Activated CD8-positive, alpha-beta memory T cell treated with anti-CD3 and anti-CD28 coated beads, Interleukin-2, amount 10 ng/mL, durations not matched to agents 7 days and 5 days (primary cell): ENCODE measurements at places on chromosomes 4 and X. TPM values are rescaled to one million over a fixed set of nuclear protein-coding genes. Genes with fewer than 3 reads are reported as not detected.

KCTD8 gene
- not detected for total RNA-seq

MFAP3L gene
- total RNA-seq = 0.06 TPM

DNA sequence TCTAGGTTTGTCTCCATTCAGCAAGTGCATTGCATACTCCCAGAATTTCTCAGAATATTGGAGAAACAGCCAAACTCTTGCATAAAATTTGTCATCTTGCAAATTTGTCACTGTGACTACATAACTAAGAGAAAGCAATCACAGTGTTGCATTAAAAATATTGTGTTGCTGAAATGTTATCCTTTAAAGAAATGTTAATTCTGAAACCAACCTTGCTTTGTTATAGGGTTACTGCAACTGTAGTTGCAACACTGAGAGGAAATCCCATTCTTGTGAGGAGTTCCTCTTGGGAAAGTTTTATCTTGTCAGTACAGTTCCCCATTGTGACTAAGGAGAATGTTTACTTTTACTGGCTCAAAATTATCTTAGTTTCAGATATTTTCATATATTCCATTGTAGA is 20.9 kb downstream of the CYBB start:
- no peaks in the 10 kb centered on the region for H3K27me3 ChIP-seq
- no peak overlapping the region for H3K4me3 ChIP-seq
- DNase-seq = no peak
- no peaks in the 10 kb centered on the region for H3K36me3 ChIP-seq
- H3K27ac ChIP-seq = no peak overlapping the region
- H3K4me1 ChIP-seq = peaks cover 11% of the 10 kb centered on the region

- no peaks in the 10 kb centered on the region for H3K27me3 ChIP-seq
- H3K4me1 ChIP-seq = no peaks in the 10 kb centered on the region
- H3K27ac ChIP-seq = no peak overlapping the region
These were observed 36.7 kb downstream of the FOXR2 start for GRCh38 chrX:55659931-55660330.

GRCh38 chr4:119602366-119602765 is 26.2 kb downstream of the PDE5A start:
- H3K4me3 ChIP-seq = no peak overlapping the region
- DNase-seq = no peak
- no peaks in the 10 kb centered on the region for H3K36me3 ChIP-seq
- H3K27ac ChIP-seq = no peak overlapping the region

CLDN2 gene
- total RNA-seq = not detected

DNA sequence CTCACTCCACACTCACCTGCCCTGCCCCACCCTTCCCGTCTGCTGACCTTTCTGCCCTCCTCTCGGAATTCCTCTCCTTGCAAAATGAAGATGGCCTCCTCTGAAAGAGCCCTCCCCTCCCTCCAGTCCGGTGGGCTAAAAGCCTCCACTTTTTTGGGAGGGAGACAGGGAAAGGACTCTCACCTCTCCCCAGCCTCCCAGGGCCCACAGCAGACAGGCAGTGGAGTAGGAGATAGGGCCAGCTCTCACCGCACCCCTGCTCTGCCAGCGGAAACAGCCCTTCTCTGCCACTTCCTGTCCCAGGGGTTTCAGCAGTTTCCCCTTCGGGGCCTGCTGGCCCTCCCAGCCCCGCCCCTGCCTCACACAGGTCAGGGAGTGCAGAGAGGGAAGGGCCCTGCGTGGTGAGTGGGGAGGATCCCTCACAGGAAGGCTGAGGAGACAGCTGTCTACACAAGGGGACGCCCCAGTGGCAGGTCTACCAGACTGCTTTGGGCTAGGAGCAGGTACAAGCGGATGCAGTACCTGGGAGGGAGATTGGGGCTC is 18.2 kb downstream of the ELF4 start:
- H3K4me3 ChIP-seq = peak overlapping the region; percentile 85
- H3K4me1 ChIP-seq = peaks cover 67% of the 10 kb centered on the region
- peak overlapping the region; percentile 97 for H3K27ac ChIP-seq
- DNase-seq = peak; percentile 96

GRCh38 chr4:184386271-184386781 is 88.0 kb downstream of the IRF2 start:
- H3K27me3 ChIP-seq = no peaks in the 10 kb centered on the region
- DNase-seq = no peak
- no peak overlapping the region for H3K27ac ChIP-seq
- peaks cover 52% of the 10 kb centered on the region for H3K4me1 ChIP-seq

GRCh38 chr4:184806229-184806550 is 19.6 kb downstream of the ACSL1 start:
- DNase-seq = no peak
- H3K27ac ChIP-seq = no peak overlapping the region
- no peaks in the 10 kb centered on the region for H3K4me1 ChIP-seq
- H3K27me3 ChIP-seq = no peaks in the 10 kb centered on the region
- no peak overlapping the region for H3K4me3 ChIP-seq
- no peaks in the 10 kb centered on the region for H3K36me3 ChIP-seq

DNA sequence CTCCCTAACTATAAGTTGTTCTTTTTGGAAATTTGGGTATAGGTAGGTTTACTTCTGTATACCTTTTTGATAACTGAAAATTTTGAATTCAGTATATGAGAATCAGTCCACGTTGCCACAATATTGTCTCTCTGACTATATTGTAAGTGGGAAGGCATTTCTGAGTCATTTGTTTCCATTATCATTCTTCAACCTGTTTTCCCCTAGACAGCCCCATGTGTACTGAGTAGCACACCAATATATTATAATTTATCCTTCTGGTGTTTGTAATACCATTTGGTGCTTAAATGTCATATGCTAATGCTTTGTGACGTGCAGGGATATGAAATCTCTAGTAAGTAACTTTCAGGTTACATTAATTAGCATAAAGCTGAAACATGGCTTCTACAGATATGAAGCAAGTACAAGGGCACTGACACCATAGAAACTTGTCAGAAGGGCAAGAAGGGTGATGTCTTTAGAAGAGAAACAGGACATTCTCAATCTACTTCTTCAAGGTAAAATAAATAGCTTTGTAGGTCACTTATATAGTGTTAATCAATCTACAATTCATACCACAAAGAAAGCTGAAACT is 27.7 kb downstream of the PAK3 start:
- DNase-seq = no peak
- peak overlapping the region; percentile 71 for H3K4me3 ChIP-seq
- no peaks in the 10 kb centered on the region for H3K27me3 ChIP-seq
- peaks cover 19% of the 10 kb centered on the region for H3K4me1 ChIP-seq
- no peaks in the 10 kb centered on the region for H3K36me3 ChIP-seq
- peak overlapping the region; percentile 87 for H3K27ac ChIP-seq

- H3K27me3 ChIP-seq = no peaks in the 10 kb centered on the region
- no peak for DNase-seq
- no peak overlapping the region for H3K27ac ChIP-seq
- H3K4me1 ChIP-seq = peaks cover 8% of the 10 kb centered on the region
- peaks cover 44% of the 10 kb centered on the region for H3K36me3 ChIP-seq
- H3K4me3 ChIP-seq = no peak overlapping the region
These were observed 17.1 kb downstream of the CTBP1 start for GRCh38 chr4:1231637-1232360.

AFF1 gene
- total RNA-seq = 67.5 TPM

DNA sequence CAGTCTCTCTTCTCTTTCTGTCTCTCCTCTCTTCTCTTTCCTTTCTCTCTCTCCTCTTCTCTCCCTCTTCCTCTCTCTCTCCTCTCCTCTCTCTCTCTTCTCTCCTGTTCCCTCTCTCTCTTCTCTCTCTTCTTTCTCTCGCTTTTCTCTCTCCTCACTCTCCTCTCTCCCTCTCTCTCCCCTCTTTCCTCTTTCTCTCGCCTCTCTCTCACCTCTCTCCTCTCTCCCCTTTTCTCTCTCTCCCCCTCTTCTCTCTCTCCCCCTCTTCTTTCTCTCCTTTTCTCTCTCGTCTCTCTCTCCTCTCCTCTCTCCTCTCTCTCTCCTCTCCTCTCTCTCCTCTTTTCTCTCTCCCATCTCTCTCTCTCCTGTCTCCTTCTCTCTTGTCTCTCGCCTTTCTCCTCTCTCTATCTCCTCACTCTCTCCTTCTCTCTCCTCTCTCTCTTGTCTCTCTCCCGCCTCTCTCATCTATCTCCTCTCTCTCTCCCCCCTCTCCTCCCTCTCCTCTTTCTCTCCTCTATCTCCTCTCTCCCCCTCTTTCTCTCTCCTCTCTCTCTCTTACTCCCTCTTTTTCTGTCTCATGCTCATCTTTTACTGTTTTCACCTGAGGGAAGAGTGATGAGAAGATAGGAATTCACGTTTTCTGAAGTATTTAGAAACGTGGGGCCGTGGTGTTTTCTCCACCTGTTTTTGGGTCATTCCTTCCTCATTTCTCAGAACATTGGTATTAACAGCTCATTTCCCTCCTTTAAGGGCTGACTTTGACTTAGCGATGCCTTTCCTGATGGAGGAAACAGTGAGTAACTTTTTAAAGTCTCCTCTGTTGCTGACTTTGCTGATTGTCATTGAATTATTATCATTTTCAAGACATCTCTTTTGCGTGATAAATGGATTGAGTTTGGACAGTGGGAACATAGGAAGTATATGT is 80.6 kb upstream of the CD99 start:
- H3K36me3 ChIP-seq = peaks cover 47% of the 10 kb centered on the region
- H3K4me1 ChIP-seq = peaks cover 48% of the 10 kb centered on the region
- peak overlapping the region; percentile 38 for H3K27ac ChIP-seq
- no peaks in the 10 kb centered on the region for H3K27me3 ChIP-seq

GRCh38 chr4:145161549-145161948 is 18.8 kb downstream of the OTUD4 start:
- no peak overlapping the region for H3K4me3 ChIP-seq
- H3K27ac ChIP-seq = no peak overlapping the region
- peaks cover 32% of the 10 kb centered on the region for H3K36me3 ChIP-seq
- H3K27me3 ChIP-seq = no peaks in the 10 kb centered on the region
- peaks cover 7% of the 10 kb centered on the region for H3K4me1 ChIP-seq

DMRTC1 gene
- total RNA-seq = not detected

PARM1 gene
- total RNA-seq = not detected

TIMP1 gene
- 14.5 TPM for total RNA-seq

GYPB gene
- total RNA-seq = not detected

GRCh38 chr4:182286035-182286434 is 42.8 kb downstream of the TENM3 start:
- H3K27me3 ChIP-seq = no peaks in the 10 kb centered on the region
- no peak for DNase-seq

DNA sequence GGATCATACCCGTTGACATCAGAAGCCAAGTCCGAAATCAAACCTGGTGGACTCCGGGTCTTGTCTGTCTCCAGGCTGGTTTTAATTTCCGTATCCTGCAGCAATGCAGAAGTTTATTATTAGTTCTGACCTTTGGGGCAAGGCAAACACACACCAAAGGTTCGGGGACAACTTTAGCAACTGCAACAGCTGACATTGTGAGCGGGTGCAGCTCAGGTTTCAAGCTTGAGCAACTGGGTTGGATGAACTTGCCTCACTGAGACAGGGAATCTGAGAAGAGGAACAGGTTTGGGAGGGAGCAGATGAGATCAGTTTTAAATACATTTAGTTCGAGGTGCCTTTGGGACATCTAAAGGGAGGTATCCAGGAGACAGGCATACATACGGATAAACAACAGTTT is 110.7 kb downstream of the GNL3L start:
- H3K4me1 ChIP-seq = peaks cover 7% of the 10 kb centered on the region
- H3K4me3 ChIP-seq = no peak overlapping the region
- DNase-seq = no peak
- H3K27me3 ChIP-seq = no peaks in the 10 kb centered on the region
- H3K27ac ChIP-seq = peak overlapping the region; percentile 99
